BJ (cell line): ENCODE measurements at places on chromosomes 5 and 9.

DNA sequence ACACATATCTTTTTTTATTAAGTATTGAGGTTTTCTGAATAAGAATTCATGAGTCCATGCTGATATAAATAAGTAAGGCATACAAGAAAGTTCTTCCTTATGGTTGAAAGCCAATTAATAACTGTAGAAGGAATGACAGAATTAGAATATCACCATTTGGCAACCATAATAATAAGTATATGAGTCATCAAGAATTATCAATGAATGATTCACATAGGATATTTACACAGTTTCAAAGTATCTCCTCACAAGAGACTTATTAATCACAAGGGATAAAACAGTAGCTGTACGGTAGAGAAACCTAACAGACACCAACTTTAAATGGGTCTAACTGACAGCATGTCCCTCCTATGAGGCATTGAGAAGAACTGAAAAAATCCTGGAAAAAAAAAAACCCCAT lies 161.6 kb downstream of the NR3C1 start:
- DNase-seq, result no peak

GRCh38 chr5:5711592-5711991 lies 289.1 kb downstream of the ICE1 start:
- no peak for DNase-seq

- no peak for DNase-seq
These were observed 266.0 kb downstream of the DMAC1 start for GRCh38 chr9:7533376-7534090.

GRCh38 chr9:78782234-78782633 lies 485.3 kb downstream of the PSAT1 start:
- no peak for DNase-seq

DNA sequence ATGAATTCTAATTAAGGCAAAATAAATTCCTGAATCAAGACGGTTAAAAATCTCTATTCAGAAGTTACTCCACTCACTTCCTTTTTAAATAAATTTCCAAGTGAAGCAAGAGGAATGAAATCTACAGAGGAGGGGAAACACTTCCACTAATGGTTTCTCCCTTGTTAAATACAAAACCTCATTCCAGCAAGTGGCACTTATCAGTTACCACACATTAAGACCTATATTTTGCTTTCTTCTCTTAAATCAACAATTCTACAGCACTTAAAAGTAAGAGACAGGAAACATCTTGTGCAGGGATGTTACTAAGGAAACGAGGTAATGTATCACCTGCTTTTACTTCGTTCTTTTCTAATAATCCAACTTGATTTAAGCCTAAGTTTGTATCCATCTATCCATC lies 172.6 kb downstream of the RAPGEF6 start:
- no peak for DNase-seq

- DNase-seq, result no peak
These were observed 2.2 kb downstream of the GABRB2 start for GRCh38 chr5:161544350-161544765.

DNA sequence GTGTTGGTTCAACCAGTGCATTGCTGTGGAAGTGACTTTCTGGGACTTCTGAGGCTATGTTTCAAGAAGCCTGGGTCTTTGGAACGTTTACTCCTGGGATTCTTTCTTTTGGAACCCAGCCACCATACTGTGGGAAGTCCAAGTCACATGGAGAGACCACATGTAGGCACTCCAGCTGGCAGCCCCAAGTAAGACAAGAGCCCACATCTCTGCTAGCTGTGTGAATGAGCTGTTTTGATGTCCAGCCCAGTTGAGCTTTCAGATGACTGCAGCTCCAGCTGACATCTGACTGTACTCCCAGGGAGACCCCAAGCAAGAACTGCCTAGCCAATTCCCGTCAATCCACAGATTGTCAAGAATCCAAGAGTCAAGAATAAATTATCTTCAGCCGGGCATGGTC lies 60.1 kb upstream of the SPATA31D4 start:
- no peak for DNase-seq

DNA sequence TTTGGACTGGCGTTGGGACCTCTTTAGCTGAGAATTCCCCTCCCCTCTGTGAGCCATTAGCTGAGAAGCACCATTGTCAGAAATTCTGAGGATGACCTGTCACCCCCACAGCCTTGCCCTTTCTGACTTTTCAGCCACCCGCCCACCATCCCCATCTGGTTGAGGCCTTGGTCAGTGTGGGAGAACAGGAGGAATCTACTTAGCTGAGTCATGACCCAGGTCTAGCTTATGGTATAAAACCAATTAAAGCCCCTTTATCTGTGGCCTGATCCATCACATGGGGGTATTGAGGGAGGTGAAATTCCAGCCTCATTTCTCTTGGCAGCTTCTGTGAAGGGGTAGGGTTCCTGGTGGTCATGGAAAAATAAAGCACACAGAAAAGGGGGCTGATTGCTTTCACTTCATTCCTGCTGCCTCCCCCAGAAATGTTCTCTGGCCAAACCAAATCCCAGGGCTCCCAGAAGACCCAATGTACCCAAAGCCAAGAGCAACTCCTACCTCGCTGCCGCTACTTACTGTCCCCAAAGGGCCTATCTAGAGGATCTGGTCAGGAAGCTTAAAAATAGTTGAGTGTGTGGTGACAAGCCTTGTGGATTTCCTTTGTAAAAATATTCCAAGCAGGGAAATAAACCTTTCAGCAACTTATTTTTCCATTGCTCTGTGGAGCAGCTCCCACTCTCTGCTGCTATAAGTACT lies 174.8 kb upstream of the TNC start:
- DNase-seq, result no peak

DNA sequence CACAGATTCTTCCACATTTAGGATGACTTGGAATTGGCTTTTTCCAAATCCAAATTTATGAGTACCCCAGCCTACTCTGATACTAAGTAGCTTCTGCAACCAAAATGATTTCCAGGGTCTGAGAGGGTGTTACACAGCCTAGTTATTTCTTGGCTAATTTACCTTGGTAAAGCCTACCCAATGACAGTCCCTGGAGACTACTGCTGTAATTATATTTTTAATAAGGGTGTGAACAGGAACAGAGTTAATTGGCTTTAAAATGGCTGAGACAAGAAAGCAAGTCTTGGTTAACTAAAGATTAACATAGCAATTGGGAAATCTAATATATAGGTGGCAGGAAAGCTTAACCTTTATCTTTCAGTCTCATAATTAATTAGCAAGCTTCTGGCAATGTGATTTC lies 9.3 kb downstream of the PRLR start:
- no peak for DNase-seq

DNA sequence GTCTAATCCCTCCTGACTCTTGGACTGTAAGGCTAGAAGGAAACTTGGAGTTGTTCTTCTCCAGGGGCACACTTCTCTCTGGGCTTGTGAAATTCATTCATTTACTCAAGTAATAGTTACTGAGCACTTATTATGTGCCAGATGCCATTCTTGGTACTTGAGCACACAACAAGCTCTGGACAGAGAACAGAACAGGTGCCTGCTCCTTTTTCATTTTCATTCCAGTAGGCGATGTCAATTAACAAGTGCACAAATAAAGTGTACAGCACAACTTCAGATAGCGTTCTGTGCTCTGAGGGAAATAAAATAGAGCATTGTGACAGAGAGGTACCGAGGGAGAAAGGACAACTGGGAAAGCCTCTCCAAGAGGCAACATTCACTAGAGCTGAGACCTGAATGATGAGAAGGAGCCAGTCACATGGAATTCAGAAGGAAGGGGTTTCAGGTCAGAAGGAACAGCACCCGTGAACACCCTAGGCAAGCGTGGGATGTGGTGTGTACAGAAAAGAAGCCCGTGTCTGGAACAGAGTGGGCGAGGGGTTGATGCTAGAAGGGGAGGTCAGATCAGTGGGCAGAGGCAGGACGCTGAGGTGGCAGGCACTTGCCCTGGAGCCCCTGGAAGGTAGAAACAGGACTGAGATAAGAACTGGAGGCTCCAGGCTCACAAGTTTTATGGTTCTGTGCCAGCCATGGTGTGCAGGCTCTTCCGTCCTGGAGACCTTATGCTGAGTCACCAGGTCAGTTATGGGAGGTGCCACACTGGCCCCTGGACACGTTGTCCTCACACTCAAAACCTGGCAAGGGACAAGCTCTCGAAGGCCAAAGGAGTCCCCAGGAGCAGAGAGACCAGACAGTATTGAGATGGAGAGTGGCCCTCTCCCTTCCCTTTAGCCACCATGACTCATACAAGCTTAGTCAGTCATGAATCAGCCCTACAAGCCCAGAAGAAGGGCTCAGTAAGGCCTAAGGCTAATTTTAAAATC lies 7.2 kb upstream of the ABLIM3 start:
- peak; percentile 69 for DNase-seq

GRCh38 chr9:76352026-76352620 lies 42.1 kb downstream of the RFK start:
- no peak for DNase-seq

DNA sequence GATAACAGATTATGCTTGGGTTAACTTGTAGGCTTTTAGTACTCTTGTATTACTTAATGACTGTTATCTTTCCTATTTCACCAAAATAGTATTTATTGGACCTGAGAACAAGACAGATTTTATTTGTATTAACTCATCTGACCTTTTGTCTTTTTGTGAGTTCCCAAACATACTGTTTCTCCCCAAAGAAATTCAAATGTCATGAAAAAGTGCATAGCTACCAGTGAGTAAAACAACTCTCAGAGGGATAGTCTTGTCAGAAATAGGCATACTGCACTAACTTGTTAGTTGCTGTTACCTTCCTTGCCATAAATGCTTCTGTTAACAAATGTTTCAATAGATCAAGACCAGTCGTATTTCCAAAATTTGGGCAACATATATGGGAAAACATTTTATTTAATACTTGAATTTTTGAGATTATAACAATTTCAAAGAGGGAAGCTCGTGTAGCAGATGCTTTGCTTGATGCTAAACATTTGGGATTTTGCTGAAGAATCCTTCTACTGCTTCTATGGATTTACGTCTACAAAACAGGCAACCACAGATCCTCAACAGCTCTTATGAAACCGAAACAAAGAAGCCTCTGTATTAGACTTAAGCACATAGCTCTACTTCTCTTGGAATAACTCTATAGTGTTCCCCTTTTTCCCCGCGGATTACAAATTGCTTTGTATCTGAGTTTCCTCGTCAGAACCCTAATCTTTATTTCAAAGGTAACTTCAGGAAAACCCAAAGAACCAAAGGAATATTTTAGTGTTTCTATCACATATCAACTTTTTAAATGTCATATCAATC lies 248.8 kb downstream of the MCTP1 start:
- no peak for DNase-seq

GRCh38 chr9:27622693-27623340 lies 49.5 kb upstream of the C9orf72 start:
- no peak for DNase-seq
